ENCODE measurements at places on chromosomes 3 and 15. TPM values are rescaled to one million over a fixed set of nuclear protein-coding genes. Genes with fewer than 3 reads are reported as not detected.

DNA sequence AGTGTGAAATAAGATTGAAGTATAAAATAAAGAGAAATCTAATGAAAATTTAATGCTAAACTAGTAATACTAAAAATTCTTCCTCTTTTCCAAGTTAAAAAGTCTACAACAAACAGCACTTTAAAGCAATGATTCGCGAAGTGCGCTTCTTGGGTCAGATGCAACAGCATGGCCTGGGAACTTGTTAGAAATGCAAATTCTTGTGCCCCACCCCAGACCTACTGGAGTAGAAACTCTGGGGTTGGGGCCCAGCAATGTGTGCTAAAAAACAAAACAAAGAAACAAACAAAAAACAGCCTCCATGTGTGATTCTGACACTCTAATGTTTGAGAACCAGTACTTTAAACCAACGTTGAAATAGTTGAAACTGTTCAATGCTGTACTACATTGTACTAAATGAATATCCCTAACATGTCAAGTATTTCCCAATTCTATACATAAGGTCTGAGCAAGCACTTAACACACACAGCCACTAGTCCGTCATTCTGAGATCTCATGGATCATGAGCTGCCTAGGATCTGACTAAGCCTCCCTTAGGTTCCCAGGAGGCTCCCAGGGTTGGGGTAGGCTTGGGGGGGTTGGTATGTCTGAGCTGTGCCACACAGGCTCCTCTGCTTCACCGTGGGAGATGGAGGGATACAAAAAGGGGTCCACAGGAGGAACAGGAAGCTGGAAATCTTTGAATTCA is 6.1 kb downstream of the RASGRP1 start:
- no peak for DNase-seq

DNA sequence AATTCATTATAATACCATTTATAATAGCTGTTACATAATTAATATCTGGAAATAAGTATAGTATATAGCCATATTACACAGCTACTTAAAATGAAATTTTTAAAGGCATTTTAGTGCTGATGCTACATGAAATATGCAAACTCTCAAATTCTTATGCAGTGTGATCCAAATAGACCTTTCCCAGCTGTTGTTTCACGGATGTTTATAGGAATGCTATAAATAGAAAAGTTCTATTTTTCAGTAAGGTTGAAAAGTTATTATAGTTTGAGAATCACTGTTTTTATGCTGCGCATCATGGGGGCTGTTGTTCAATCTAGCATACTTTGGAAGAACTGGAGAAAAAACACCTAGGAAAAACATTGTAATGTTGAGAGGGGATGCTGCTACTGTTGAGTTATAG is 147.7 kb upstream of the TRIM42 start:
- no peak for DNase-seq

MESP1 gene
- 0.29 TPM for total RNA-seq

DNA sequence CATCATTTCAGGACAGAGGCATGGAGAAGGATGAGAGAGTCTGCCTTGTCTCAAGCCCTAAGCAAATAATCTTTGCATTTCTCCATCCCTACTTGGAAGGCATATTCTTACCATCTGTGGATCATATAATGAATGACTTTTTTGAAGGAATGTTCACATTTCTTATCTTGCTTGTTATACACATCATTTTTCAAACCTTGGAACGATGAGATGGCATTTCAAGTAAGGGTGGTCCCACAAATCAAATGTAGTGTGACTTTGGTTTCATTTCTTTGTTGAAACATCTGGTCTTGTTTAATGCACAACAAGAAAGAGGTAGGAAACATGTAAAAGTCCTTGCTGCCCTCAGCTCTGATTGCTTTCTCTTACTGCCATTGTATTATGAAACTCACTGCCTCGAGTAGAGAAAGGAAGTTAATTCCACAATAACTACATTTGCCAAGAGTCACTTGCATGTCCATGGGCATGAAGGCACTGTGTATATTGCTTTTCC is 32.1 kb downstream of the RBMS3 start:
- DNase-seq: no peak

- no peak for DNase-seq
Measured at GRCh38 chr3:68893600-68894239, 38.6 kb downstream of the TAFA4 start.

- no peak for DNase-seq
Measured at GRCh38 chr3:59608356-59608755, 558.5 kb upstream of the CFAP20DC start.

DNA sequence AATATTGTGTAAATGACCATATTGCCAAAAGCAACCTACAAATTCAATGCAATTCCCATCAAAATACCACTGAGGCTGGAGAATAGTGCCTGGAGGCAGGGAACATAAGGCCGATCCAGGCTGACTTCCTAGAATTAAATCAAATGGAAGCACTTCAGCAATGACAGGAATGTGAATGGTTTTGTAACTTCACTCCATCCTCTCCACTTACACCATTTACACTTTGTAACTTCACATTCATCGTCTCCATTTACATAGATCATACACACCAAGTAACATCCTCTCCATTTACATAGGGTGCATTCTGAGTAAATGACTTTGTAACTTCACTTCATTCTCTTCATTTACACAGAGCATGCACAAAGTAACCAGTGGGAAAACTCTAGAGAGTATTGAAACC is 11.6 kb downstream of the STRIT1 start:
- no peak for DNase-seq

DNA sequence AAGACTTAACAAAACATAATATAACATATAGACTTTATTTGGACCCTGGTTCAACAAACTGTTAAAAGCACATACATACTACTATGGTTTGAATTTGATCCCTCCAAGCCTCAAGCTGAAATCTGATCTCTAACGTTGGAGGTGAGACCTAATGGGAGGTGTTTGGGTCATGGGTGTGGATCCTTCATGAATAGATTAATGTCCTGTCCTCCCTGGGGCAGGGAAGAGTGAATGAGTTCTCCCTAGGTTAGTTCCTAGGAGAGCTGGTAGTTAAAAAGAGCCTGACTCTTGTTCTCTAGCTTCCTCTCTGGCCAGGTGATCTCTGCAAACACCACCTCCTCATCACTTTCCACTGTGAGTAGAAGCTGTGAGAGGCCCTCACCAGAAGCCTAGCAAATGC is 36.4 kb downstream of the CLASP2 start:
- no peak for DNase-seq

DNA sequence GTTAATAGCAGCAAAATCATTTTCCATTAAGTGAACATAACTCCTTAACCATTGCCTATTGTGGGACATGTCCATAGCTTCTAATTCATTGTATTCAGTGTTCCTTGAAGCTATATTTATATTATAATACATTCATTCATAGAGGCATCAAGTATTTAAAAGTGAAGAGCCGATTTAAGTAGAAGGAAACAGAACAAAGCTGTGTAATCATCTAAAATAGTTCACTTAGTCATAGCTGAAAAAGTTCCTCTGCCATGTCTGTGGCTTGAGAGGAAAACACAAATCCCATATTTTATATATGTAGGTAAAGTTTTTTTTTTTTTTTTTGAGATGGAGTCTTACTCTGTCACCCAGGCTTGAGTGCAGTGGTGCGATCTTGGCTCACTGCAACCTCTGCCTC is 54.5 kb downstream of the TMEM108 start:
- DNase-seq: no peak

GRCh38 chr3:57126244-57126643 is 38.9 kb downstream of the IL17RD start:
- DNase-seq: no peak

GRCh38 chr3:50639055-50639494 is 22.1 kb downstream of the MAPKAPK3 start:
- no peak for DNase-seq

CAPN3 gene
- 18.9 TPM for total RNA-seq

DNA sequence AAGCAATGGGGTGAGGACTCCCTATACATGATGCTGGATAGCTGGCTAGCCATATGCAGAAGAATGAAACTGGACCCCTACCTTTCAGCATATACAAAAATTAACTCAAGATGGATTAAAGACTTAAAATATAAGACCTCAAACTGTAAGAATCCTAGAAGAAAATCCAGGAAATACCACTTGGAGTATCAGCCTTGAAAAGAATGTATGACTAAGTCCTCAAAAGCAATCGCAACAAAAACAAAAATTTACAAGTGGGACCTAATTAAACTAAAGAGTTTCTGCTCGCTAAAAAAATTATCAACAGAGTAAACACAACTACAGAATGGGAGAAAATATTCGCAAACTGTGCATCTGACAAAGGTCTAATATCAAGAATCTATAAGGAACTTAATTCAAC is 94.3 kb downstream of the XRN1 start:
- no peak for DNase-seq

HHATL gene
- total RNA-seq: 0.73 TPM

GRCh38 chr15:74269362-74270035 is 33.4 kb downstream of the CCDC33 start:
- DNase-seq: no peak

GRCh38 chr15:79539401-79539800 is 107.3 kb downstream of the MINAR1 start:
- no peak for DNase-seq

DNA sequence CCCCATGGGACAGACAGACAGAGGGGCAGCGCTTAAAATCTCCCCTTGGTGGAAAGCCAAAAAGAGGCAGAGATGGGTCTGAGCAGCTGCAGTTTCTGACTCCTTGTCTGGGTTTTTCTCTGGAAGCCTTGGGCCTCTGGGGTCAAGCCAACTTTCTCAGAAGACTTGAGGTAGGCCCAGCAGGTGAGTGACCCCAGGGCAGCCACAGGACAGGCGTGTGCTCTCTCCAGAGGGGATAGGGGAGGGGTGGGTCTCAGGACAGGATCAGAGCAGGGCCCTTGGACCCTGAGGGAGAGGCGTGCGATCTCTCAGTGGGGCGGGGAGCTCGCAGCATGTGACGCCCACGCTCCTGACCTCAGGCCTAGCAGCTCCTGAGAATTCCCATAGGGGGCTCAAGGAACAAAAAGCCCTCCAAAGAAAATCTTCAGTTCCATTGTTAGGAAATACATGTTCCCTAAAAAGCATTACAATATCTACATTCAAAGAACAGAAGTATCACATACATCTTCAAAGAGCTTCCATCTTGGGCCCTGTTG is 34.6 kb upstream of the DUSP7 start:
- DNase-seq: no peak

DNA sequence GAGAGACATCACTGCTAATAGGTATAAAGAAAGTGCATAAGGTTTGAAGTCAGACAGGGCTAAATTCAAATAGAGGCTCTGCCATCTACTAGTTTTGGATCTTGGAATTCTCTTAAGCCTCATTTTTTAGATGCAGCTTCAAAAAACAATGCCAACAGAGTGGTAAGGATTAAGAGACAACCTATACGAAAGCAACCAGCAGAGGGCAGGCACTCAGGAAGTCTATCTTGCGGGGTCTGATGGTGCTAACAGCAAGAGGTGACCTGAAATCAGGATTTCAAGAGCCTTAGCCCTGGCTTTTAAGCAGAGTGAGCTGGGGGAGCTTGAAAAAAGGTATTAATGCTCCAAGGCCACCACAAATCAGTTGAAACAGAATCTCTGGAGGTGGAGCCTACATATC is 40.7 kb downstream of the LDHAL6B start:
- DNase-seq: peak; percentile 54

CNTN6 gene
- 2.7 TPM for total RNA-seq

GRCh38 chr15:42202653-42203052 is 5.5 kb downstream of the VPS39 start:
- DNase-seq: no peak

- DNase-seq: no peak
Measured at GRCh38 chr3:151268267-151269235, 9.8 kb downstream of the P2RY14 start.

UROC1 gene
- not detected for total RNA-seq

CLDN18 gene
- not detected for total RNA-seq

C3orf22 gene
- not detected for total RNA-seq

DNA sequence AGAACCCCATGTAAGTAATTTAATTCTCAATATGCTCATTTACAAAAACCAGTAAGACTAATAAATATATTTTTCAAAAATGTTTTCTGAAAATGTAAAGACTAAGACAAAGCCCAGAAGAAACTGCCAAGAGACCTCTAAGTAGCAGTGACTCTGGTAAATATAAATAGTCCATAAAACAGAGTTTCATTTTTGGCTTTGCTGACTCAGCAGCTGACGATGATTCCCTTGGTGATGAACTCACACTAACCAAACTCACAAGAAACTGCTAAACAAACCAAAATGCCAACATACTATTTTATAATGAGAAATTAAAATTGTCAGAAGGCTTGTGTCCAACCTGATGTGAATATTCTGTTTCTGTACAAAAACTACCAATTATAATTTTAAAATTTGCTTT is 31.5 kb upstream of the IMPG2 start:
- DNase-seq: no peak

DNA sequence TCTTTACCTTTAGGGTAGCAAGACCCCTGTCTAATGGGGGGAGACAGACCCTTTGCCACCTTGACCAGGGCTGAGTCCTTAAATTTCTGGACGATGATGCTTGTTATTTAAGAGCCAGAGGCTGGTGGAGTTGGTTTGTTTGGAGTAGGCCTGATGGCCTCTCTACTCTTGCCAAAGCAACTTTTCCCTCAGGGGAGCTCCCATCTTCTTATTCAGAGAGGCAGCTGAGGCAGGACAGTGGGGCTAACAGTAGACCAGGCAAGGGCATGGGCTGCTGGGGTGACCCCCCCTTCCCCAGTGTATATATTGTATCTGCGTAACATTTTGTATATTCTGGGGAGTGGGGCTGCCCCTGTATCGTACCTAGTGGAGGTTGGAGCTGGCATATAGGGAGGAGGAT is 10.3 kb downstream of the RPS17 start:
- DNase-seq: no peak

DNA sequence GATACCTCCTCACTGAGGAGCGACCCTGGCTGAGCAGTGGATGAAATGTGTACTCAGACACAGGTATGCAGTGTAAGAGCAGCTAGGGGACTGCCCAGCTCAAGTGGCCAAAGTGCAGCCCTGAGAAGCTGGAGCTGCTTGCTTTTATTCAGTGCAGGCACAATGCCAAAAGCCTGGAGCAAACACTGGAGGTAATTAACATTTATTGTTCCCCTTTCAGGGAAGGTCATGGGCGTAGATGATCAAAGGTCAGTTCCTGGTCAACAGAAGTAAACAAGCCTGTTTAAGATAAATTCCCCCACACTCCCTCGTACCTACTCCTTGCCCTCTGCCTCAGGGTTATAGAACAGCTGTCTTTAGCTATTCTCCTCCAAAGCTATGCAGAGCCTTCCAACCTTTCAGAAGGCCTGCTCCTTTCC is 17.5 kb downstream of the PLA2G4F start:
- peak; percentile 29 for DNase-seq

- peak; percentile 72 for DNase-seq
Measured at GRCh38 chr3:42507252-42507651, 4.8 kb downstream of the VIPR1 start.

- DNase-seq: no peak
Measured at GRCh38 chr3:34196914-34197313, 398.5 kb downstream of the PDCD6IP start.

- DNase-seq: no peak
Measured at GRCh38 chr3:155377847-155378246, 84.4 kb upstream of the STRIT1 start.

COL6A5 gene
- not detected for total RNA-seq
